ENCODE measurements at places on chromosomes 4 and X. TPM values are rescaled to one million over a fixed set of nuclear protein-coding genes. Genes with fewer than 3 reads are reported as not detected.

- DNase-seq, result no peak
These were observed 65.8 kb downstream of the PDLIM5 start for GRCh38 chr4:94517492-94517891.

GRCh38 chr4:161894014-161894413 is 269.8 kb downstream of the FSTL5 start:
- DNase-seq, result no peak

DNA sequence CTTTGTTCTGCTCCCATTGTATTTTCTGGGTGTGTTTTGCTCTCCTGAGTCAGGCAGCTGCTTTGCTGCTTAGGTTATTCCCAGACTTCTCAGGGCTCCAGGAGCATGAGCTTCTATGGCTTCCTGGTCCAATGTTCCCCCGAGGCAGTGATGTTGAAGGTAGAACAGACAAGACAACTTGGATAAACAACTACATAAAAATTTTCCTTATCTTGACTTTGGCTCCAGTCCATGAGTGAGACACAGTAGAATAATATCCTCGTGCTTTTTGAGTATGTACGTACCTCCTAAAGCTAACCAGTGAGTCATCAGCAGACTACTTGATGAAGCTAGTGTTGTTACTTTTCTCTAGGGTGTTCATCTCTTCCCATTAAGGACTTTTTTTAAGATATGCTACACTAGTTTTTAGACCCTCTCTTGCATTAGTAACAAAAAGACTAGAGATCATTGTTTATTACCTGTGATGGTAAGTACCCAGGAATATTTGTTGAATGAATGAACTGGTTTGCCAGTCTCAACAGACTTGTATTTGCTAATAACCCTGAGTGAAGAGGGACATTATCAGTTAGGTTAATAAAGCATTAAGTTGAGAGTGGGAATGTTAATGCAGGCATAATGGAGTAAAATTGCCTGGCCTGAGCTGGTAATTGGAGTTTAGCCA is 131.9 kb downstream of the FHIP1A start:
- no peak for DNase-seq

GRCh38 chr4:41624765-41625164 is 86.8 kb downstream of the LIMCH1 start:
- no peak for DNase-seq

GRCh38 chr4:107083-107443 is 17.2 kb upstream of the ZNF718 start:
- DNase-seq, result no peak

GRCh38 chr4:152399246-152399645 is 136.6 kb downstream of the FBXW7 start:
- no peak for DNase-seq

- no peak for DNase-seq
These were observed 502.9 kb upstream of the PCDH10 start for GRCh38 chr4:132646186-132646585.

DNA sequence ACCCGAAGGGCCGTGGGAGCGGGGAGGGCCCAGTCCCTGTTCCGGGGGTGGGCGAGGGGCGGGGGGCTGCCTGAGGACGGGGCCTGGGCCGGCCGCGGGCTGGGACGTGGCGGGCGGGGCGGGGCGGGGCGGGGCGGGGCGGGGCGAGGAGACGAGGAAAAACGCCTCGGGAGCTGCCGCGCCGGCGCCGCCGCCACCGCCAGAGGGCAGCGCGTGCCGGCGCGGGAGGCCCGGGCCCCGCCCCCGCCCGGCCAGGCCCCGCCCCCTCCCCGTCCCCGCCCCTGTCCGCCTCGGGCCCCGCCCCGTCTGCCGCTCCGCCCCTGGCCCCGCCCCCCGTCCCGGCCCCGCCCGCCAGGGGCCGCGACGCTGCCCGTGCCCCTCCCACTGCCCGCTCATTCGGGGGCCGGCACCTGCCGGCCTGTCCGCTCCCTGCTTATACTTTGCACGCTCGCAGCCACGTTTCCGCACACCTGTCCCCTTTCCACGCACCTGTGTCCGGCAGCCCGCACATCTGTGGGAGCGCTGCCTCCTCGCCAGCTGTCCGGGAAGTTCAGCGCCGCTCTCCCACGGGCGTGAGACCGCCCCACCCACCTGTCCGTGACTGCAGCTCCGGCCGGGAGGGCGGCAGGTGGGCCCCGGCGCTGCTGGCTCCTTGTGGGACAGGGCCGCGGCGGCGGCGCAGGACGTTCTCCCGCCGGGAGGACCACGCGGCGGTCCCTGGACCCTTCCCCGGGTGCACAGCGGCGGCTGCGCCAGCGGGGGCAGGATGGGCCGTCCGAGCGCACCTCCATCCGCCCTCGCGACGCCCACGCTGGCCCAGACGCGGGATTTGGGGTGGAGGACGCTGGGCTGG is 1.7 kb upstream of the FGFRL1 start:
- peak; percentile 95 for DNase-seq

DNA sequence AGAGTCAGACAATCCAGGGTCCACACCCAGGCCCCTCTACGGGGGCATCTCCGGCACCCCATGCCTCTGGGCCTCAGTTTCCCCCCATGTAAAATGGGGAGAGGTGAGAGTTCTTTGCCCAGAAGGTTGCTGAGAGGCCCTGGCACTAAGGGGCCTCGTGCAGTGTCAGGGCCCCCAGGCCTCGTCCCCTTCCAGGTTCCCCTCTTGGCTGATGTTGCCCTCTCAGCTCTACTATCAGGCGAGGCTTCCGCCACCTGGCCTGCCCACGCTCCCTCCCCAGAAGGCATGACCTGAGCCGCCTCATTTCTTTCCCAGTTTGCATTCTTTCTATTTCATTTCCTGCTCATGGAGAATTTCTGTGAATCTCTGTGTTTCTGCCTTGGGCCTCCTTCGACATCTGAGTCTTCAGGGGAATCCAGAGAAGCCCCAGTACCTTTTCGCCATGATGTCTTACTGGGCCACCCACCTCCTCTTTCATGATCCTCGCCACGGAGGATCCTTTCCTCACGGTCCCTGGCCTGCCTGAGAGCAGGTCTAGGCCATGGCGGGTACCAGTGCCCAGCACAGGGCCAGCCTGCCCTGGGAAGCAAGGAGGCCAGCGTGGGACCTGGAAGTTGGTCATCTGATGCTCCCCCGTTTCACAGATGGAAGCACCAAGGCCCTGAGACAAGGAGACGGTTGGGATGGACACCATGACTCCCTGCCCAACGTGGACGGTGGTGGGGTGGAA is 21.9 kb upstream of the MRFAP1 start:
- peak; percentile 46 for DNase-seq

The KCND1 gene
- total RNA-seq, result 3.7 TPM

The NOP14 gene
- 26.5 TPM for total RNA-seq

The BGN gene
- 292 TPM for total RNA-seq

The ADAMTS3 gene
- total RNA-seq, result 0.79 TPM
